ENCODE measurements at places on chromosomes 11 and 22.

GRCh38 chr22:44455963-44456358 is 42.1 kb downstream of the RTL6 start:
- no peak for DNase-seq

- DNase-seq, result no peak
Observed at GRCh38 chr11:104661471-104661870, 236.8 kb downstream of the CASP12 start.

- no peak for DNase-seq
Observed at GRCh38 chr11:28105869-28106268, 2.1 kb downstream of the KIF18A start.

GRCh38 chr11:119363851-119364590 is 17.5 kb downstream of the USP2 start:
- peak; percentile 80 for DNase-seq

DNA sequence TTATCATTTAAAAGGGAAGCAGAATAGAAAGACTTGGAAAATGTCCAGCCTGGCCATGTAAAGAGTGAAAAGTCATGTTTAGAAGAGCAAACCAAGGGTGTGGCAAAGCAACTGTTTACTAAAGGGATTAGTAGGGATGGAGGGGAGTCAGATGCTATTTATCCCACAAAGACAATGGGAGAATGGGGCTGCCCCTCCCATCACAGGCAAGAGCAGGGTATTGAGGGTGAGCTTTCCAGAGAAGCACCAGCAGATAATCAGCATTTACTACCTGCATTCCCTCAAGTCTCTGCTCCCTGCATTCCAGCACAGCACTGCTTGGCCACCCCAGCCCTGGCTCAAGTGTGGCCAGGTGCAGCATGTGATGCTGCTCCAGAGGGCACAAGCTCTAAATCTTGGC is 18.5 kb upstream of the QSER1 start:
- no peak for DNase-seq

- no peak for DNase-seq
Observed at GRCh38 chr11:23206741-23207336, 346.6 kb upstream of the CCDC179 start.

DNA sequence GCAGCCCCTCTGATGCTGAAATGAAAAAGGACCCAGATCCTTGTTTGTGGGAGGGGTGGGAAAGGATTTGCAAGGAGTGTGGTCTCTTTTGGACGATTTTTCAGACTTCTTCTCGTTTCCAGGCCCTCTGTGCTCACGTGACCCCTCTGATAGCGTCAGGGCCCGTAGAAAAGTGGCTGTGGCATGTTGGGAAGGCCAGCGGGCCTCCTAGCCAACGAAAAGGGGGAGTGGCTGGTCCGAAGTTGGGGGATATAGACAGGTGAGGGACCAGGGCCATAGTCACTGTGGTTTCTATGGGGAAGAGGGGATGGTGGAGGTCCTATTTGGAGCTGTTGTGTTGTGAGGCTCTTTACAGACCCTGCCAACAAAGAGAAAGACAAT is 6.6 kb downstream of the PARVB start:
- DNase-seq, result no peak

DNA sequence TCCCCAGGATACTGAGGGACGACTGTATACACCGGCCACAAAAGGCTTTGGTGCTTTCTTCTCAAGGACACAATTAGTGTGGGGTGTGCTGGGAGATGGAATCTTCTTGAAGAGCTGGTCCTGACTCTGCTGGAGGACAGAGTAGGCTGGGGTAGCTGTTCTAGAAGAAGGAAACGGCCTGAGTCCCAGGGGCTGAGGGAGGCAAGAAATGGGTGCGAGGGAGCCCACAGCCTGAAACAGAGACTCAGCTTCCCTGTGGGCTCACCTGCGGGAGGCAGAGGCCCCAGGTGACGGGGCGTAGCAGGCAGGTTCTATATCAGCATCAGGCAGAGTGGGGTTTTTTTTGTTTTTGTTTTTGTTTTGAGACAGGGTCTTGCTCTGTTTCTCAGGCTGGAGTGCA is 36.6 kb downstream of the PARVG start:
- DNase-seq, result no peak

Data from HuH-7 (cell line).